ENCODE measurements at places on chromosomes 12 and 14. TPM values are rescaled to one million over a fixed set of nuclear protein-coding genes. Genes with fewer than 3 reads are reported as not detected.
A peak's percentile ranks its signal among the peaks of the same experiment; 100 is the strongest.

Gene SYCP3
- not detected for total RNA-seq

Gene TSPAN11
- 0.78 TPM for total RNA-seq

DNA sequence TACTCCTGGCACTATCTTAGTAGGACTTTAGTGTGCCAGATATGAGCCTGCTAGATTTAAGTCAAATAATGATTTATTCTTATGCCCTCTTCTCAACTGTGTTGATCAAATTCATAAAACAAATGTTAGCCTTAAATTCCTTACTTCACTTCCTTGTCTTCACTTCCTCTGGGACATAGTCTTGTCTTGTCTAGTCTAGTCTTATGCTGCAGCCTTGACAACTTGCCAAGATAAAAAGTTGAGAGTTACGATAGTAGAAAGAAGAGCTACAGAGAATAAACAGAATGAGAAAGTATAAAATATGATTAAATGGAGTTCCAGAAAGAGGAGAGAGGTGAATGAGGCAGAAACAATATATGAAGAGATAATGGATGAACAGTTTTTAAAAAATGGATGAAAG lies 378.1 kb downstream of the DAD1 start:
- no peak for DNase-seq

GRCh38 chr12:44431647-44432343 lies 444.3 kb downstream of the NELL2 start:
- no peak for DNase-seq

DNA sequence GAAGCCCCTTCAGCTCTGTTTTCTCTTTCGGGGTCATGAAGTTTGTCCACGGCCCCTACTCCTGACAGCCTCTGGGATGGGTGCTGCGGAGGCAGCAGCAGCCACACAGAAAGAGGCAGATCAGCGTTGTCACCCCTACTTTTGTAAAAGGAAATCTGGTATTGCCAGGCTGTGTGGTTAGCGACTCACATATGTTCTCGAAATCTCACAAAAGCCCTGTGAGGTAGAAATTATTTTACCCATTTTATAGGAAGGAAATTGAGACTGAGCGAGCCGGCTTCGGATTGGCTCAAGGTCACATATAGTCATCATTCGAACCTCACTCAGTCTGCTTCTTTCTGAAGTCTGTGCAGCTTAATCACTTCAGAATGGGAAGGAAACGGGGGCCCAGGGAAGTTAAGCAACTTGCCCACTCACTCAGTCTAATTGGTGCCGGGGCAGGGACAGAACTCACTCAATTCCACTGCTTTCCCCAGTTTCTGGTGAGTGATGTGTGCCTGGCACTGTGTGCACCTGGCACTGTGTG lies 1.1 kb upstream of the CKAP4 start:
- DNase-seq: no peak

- no peak for DNase-seq
Measured at GRCh38 chr12:25828188-25828587, 130.3 kb upstream of the RASSF8 start.

- peak; percentile 53 for DNase-seq
Measured at GRCh38 chr12:52210925-52211650, 19.3 kb upstream of the KRT80 start.

DNA sequence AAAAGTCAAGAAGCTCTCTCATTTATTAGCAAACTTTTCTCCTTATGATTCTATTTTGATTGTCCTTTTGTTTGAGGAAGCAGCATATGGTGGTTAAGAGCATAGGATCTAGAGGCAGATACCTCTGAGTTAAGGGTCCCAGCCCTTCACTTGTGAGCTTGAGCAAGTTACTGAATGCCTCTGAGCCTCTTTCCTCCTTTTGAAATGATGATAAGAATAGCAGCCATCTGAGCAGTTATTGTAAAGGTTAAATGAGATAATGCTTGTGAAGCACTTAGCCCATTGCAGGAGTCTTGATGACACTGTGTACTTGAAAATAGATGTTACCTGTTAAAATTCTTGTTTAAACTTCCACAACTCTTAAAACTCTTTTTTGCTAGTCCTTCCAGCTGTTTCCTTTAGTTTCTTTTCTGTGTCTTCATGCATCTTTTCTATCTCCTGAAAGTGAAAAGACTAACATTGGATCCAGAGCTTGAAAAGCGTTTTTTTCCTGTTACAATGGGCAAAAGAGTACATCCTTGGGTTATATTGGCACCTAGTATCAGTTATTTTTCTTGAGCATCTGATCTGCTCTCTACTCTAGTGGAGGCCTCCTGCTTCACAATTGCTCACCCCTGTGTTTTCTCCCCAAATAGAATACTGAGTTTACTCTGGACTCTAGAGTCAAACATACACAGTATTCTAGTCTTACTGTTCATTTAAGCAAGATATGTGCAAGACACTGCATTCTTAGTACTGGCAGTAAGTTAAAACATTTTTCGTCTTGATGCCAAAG lies 3.1 kb downstream of the HIF1A start:
- no peak for DNase-seq

GRCh38 chr12:15599266-15600037 lies 189.7 kb downstream of the EPS8 start:
- no peak for DNase-seq

DNA sequence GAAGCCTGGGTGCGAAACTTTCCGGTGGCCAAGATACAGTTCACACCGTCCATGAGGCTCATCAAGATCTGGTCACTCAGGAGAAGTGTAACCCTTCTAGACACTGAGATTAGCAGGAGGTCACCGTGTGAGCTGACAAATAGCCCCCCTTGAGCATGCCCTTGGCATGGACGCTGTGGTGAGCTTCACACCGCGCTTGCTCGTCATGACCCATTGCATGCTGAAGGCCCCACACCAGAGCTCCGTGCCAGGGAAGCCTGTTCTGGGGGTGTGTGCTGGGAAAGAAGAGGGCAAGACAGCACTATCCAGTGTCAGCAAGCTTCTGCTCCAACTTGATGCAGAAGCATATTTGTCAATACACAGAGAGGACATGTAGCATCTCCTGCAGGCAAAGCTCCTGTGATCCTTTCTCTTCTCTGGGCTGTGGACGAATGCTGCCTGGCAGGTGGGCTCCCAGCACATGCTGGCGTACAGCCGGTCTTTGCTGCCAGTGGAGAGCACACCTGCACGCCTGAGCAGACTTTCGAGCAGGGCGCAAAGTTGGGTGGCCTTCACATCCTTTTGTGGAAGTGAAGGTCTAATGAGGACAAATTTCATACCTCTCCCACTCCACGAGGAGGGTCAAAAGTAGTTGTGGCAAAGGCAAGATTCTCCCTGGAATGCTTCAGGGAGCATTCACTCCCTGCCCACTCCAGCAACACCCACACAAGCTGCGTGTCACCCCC lies 126.9 kb upstream of the FKBP4 start:
- DNase-seq: no peak

GRCh38 chr12:132244724-132245295 lies 84.6 kb downstream of the GALNT9 start:
- no peak for DNase-seq
